Activated gamma-delta T cell treated with anti-CD3 and anti-CD28 coated beads, Interleukin-2, amount 50 U/mL, for 16 hours (primary cell): ENCODE measurements at places on chromosomes 2 and 18.

DNA sequence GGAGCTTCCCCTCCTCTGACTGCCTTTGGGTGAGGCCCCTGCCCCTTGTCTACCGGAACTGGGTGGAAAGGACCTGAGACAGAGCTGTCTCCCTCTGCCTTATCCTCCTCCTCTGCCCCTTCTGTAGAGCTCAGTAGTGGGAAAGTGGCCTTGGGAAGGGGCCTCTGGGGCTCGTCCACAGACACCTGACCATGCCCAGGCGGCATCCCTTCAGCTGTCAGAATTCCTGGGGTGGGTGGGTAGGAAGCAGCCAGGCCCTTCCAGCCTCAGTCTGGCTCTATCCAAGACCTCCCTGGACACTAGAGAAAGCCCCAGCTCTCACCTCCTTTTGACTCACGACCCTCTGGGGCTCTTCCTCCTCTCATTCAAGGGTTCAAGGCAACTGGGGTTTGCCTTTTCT is 35.6 kb downstream of the B3GNT2 start:
- no peak for DNase-seq

DNA sequence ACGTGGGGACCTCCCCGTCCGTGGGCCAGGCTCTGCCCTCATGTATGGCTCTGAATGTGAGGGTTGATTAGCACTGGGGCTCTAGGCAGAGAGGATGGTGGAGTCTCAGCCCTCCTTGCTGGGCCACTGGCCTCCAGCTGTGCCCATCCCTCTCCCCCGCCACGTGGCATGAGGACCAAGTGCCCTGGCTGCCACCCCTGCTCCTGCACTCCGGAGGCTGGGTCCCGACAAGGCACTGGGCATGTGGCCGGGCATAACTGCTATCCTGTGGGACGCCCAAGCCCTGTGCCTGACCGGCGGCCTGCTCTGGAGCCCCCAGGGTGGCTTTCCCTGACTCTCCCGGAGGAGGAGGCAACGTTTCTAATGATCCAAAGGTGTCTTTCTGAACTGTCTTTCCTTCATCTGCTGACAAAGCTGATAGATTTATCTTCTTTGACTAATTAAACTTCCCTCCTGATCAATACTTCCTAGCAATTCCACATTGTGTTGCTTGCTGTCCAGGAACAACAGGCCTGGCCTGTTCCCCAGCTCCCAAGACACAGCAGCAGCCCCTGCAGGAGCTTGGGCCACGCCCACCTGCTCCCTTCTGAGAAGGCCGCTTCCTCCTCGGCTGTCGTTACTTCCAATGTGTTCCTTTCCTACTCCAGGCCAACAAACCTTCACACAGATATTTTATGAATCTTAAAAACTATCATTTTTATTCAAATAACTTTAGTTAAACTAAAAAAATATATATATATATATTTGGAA is 132.0 kb downstream of the SNTG2 start:
- DNase-seq = no peak

DNA sequence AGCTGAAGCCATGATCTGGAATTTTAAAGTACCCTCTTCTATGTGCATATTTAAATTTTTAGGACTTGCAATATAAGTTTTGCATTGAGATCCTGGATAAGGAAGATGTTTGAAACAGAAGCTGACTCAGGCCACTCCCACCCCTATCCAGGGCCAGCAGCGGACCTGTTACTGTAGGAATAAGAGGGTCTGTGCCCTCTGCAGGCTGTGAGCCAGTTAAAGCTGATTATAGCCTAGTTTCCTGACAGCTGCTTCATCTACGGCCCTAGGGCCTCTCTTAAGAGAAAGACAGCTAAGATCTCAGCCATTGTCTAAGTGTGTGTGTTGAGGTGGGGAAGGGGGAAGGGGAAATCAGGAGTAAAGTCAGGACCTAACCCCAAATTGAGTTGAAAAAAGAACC is 234.0 kb downstream of the HAUS1 start:
- no peak for DNase-seq

DNA sequence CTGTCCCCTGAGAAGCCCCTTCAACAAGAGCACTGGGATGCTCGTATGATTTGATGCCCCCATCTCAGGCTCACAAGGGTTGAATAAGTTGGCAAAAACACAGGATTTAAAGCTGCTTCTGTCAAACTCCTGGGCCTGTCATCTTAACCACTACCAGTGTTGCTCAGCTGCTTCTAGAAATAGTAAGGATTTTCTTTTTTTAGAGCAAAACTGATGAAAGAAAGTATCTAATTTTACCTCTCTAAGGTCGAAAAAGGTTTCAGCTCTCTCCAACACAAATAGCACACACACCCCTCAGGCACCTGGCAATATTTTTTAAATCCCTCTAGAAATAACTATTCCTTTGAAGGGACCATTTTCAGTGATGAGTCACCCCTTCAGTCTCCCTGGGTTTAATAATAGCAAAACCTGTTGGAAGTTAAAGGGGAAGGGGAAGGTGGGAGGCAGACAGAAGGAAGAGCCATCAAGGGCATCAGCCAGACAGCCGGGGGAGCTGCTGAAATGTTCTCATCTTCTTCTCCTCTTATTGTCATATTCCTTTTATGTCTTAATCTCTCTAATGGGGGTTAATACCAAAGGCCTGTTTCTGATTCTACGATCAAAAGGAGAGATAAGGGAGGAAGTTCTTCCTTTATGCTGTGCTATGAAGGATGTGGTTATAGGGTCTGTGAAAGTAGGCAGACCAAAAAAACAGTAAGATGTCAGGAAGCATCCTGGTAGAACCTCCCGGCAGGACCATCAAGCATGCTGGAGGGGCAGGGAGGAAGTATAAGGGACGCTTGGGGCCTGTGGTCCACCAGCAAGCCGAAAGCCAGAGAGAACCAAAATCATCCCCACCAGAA is 31.9 kb upstream of the SLC35G4 start:
- no peak for DNase-seq

DNA sequence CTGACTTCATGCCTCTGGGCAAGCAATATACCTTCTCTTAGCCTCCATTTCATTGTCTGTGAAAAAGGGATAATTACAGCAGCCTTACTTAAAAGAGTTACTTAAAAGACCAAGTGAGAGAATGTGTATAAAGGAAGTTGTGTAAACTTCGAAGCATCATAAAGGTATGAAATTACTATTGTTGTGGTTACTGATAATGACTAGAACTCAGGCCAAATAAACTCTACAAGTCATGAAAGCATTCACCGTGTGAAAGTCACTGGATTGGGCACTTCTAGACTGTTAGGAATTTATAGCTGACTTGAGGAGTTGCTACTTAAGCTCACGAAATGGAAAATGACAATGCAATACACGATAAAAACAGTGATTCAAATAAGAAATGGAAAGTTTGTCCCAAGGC is 67.4 kb upstream of the HAAO start:
- no peak for DNase-seq

GRCh38 chr18:44238911-44239310 is 441.8 kb upstream of the SETBP1 start:
- no peak for DNase-seq

- no peak for DNase-seq
These were observed 154.2 kb downstream of the TGIF1 start for GRCh38 chr18:3604235-3604497.

GRCh38 chr2:8408560-8409460 is 273.0 kb upstream of the ID2 start:
- peak; percentile 31 for DNase-seq

GRCh38 chr2:60899230-60899891 is 18.0 kb downstream of the REL start:
- no peak for DNase-seq

DNA sequence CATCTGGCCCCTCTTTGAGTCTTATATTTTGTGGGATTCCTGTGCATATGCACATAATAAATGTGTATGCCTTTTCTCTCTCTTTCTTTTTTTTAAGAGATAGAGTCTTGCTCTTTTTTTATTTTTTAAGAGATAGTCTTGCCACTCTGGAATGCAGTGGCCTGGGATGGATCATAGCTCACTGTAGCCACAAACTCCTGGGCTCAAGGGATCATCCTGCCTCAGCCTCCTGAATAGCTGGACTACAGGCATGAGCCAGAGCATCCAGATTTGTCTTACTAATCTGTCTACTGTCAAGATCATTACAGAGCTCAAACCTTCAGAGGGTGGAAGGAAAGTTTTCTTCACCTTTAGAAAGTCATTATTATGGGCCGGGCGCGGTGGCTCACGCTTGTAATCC is 342.2 kb upstream of the LRRTM4 start:
- no peak for DNase-seq

- no peak for DNase-seq
These were observed 211.4 kb downstream of the LDLRAD4 start for GRCh38 chr18:13429884-13430510.

DNA sequence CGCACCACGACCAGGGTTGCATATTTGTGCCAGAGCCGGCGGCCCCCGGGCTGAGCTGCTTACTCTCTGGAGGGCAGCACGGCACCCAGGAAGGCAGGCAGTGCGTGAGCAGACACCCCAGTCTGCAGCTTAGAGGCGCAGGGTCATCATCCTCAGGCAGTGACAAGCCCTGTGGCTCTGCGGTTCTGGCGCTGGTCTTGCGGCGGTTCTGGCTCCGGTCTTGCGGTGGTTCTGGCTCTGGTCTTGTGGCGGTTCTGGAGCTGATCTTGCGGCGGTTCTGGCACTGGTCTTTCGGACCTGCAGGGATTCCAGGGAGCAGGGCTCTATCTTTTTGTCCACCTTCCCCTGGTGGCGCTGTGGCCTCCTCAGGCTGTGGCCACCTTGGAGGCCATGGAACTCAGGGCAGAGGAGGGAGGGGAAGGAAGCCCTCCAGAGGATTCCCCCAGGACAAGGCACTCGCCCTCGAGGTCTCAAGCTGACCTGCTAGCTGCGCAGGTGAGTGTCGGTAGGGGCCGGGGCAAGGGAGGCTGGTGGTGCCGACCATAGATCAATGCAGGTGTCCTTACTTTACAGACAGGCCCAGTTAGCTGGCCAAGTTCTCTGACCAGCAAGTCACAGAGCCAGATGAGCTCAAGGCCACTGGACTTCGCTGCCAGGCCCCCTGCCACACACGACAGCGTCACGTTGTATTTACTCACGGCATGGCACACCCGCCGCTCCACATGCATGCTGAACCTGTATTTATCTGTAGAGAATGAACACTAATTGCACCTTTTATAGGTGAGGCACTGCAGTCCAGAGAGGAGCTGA is 14.9 kb downstream of the ESPNL start:
- DNase-seq = no peak

- no peak for DNase-seq
These were observed 139.6 kb upstream of the MYCN start for GRCh38 chr2:15800495-15801329.

DNA sequence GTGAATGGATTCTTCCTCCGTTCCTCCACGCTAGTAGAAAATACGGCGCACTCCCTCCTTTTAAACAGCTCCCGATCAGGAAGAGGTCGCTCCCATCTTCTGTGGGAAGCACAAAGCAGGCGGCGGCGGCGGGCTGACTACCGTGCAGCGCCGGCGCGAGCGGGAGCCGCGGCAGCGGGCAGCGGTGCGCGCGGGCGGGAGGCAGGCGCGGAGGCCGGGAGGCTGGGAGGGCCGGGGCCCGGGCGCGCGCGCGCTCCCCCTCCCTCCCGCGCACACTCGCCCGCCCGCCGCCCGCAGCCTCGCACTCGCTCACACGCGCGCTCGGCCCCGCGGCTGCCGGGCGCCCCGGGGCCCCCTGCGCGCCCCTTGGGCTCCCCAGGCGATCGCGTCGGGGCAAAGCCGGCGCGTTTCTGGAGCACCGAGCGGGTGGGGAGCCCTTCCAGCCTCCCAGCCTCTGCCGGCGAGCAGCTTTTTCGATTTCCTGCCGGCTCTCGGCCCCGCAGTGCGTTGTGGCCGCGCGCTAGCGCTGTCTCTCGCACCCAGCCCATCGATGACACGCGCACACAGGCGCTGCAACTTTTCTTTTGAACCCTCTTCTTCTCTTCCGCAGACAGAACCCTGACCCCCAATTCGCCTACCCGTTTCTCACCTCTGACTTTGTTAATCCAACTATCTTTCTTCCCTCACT is at the start of gene SLC8A1:
SLC8A1 (minus strand) TSS at position 173 of the 688 bp plus-strand sequence.
- DNase-seq = no peak

DNA sequence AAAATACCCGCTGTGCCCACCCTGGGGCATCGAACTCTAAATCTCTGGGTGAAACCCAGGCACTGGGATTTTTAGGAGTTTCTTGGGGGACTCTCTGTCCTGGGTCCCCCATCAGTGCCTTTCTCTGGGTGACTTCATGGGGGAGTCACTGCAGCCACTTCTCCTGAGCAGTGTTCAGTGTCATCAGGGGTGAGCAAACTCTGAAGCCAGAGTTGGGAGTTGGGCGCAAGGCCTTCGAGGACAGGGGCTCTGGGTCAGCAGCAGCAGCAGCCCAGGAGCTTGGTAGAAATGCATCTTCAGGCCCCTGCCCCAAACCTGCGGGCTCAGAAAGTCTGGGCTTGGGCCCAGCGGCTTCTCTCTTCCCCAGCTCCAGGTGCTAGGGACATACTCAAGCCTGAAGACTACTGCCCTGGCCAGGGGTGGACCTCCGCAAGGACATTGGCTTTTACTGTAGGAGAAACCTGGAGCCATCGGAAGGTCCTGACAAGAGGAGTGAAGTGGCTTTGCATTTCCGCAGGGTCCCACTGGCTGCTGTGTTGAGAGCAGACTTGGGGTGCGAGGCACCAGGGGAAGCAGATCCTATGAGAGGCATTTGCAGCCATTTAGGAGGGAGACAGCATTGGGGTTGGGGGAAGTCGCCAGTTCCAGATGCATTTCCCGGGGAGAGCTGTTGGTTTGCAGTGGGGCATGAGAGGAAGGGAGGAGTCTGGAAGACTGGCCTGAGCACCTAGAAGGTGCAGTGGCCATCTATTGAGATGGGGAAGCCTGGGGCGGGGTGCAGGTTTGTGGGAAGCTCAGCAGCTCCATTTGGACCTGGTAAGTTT is 51.5 kb upstream of the FAHD2A start:
- DNase-seq = no peak

DNA sequence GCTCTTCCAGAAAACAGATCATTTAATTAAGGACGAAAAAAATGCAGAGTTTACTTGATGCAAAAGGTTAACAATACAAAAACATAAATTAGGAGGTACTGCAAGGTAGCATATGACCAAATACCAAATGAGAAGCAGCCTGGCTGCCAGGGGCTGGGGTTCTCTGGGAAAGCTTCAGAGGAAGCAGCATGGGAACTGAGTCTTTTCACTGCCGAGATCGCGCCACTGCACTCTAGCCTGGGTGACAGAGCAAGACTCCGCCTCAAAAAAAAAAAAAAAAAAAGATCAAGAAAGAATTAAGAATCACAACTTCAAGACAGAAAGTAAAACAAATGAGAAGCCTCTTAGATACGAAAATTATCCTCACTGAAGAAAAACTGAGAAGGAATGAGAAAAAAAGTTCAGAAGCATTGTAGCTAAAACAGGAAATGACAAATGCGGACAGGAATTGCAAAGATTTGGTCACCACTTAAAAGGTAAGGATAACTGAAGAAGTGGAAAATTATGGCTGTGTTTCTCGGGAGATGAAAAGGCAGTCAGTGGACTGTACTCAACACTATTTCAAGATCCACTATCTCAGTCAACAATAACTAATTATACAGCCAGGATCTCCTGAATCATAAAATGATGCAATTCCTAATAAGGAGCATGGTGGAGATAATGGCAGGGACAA is 4.3 kb downstream of the SEPTIN10 start:
- DNase-seq = no peak

DNA sequence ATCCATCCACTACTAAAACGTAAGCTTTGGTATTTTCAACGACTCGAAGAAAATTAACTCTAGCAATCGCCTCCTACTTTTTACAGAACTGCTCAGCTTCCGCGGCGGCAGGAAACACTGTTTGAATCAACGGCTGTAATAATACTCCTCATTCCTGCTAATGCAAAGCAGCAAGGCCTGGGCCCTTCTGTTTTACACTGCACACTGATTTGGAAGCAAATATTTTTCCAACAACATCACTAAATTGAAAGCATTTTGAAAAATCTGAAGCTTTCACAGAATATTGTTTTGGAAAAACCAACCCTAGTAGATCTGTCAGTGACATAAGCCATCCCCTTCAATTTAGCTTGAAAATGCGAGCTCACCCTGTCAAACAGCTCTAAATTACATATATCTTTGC is 261.2 kb downstream of the TXNL1 start:
- no peak for DNase-seq
